ENCODE measurements at places on chromosomes 5 and 9. TPM values are rescaled to one million over a fixed set of nuclear protein-coding genes. Genes with fewer than 3 reads are reported as not detected.

The KIF4B gene
- total RNA-seq = 0.18 TPM

GRCh38 chr5:117394506-117395157 lies 820.0 kb upstream of the SEMA6A start:
- no peaks in the 10 kb centered on the region for H3K27me3 ChIP-seq
- DNase-seq = no peak
- no peaks in the 10 kb centered on the region for H3K4me1 ChIP-seq
- H3K36me3 ChIP-seq = no peaks in the 10 kb centered on the region

DNA sequence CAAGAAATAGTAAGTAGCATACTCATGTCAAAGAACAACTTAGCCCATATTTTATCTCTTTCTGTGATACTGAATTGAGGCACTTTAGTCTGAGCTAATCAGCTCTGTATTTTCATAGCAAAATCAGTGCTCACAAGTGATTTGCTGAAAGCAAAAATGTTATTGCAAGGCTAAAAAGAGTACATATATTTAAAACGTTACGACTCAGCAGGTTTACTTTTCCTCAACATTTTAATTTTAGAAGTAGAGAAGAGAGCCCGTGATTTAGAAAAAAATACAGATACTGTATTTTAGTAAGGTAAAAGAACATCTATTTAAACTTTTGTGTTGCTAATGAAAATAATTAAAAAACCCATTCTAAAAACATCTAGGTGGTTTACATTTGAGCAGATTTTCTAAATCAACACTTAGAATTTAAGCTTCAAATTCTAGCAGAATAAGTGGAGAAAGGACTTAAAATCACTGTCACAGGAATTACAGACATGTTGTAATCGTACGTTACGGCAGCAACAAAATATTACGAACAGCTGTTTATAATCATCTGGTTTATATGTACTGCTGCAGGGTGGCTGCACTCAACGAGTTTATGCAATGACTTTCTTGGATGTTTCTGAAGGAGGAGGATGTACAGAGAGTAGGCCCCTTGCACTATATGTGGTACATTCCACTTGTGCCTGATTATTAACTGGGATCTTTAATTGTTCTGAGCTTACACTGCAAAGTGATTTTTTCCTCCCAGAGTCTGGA lies 20.1 kb downstream of the SREK1 start:
- no peaks in the 10 kb centered on the region for H3K27me3 ChIP-seq
- no peak for DNase-seq
- H3K36me3 ChIP-seq = peaks cover 97% of the 10 kb centered on the region

DNA sequence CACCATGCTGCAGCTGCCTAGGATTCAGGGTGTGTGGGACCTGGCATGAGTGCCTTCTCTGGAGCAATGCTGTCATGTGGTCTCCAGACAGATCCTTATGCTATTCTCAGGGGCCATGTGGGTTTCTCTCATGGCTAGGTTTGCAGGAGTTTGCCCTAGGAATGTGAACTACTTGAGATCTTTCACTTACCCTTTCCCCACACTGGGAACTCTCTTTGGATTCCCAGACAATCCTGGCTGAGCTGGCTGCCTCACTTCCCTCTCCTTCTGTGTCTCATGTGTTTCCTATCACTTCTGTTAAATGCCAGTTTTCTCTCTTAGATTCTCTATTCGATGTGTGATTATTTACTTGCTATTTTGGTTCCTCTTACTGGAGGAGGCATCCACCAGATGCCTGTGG lies 270.2 kb upstream of the RASA1 start:
- DNase-seq = no peak
- H3K4me3 ChIP-seq = no peak overlapping the region
- H3K4me1 ChIP-seq = no peaks in the 10 kb centered on the region
- H3K36me3 ChIP-seq = no peaks in the 10 kb centered on the region
- no peak overlapping the region for H3K27ac ChIP-seq

- H3K4me1 ChIP-seq = no peaks in the 10 kb centered on the region
- no peak overlapping the region for H3K4me3 ChIP-seq
- no peaks in the 10 kb centered on the region for H3K27me3 ChIP-seq
- H3K36me3 ChIP-seq = peaks cover 13% of the 10 kb centered on the region
- DNase-seq = no peak
Measured at GRCh38 chr5:40790947-40791593, 7.1 kb downstream of the PRKAA1 start.

- peaks cover 20% of the 10 kb centered on the region for H3K4me1 ChIP-seq
- peaks cover 39% of the 10 kb centered on the region for H3K36me3 ChIP-seq
- peak; percentile 40 for DNase-seq
- H3K27me3 ChIP-seq = no peaks in the 10 kb centered on the region
- H3K27ac ChIP-seq = no peak overlapping the region
Measured at GRCh38 chr9:91809581-91810285, 140.3 kb downstream of the ROR2 start.

DNA sequence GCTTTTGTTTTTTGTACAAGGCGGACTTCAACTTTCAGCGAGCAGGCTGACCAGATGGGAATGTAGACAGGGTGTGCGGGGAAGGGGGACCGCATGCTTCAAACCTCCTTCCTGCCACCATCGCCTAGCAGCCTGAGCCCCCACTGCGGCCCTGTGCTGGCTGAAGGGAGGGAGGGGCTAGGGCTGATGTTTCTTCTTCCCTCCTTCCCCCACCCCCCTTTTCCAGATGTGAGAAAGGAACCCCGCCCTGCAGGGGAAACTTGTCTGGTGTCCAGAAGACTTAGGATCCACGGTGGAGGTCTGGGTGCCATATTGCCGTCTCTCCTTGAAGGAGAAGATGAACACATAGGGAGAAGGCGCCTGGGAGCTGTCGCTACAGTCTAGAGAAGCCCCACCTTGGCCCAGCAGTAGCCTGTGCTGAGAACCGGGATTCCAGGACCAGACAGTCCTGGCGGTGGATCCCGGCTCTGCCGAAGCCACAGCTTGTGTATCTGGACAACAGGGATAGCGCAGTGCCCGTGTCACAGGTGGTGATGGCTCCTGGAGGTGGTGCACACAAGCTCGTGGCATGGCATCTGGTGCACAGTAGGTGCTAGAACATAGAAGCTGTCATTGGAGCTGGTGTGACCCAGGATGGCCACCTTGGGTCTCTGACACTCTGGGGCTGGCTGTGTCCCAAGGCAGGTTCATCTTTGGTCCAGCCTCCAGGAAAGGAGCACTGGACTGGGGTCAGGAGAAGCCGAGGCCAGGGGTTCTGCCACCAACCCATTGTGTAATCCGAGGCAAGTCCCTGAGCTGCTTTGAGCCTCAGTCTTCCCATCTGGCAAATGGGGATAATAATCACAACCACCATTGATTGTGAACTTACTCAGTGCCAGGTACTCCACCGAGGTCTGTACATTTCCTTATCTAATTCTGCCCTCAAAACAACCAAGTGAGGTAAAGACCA lies 205.6 kb downstream of the C9orf50 start:
- H3K27ac ChIP-seq = peak overlapping the region; percentile 99
- no peaks in the 10 kb centered on the region for H3K27me3 ChIP-seq
- peaks cover 8% of the 10 kb centered on the region for H3K4me1 ChIP-seq

The CCL28 gene
- total RNA-seq = not detected

The SERINC5 gene
- total RNA-seq = 231 TPM

The SOHLH1 gene
- not detected for total RNA-seq

DNA sequence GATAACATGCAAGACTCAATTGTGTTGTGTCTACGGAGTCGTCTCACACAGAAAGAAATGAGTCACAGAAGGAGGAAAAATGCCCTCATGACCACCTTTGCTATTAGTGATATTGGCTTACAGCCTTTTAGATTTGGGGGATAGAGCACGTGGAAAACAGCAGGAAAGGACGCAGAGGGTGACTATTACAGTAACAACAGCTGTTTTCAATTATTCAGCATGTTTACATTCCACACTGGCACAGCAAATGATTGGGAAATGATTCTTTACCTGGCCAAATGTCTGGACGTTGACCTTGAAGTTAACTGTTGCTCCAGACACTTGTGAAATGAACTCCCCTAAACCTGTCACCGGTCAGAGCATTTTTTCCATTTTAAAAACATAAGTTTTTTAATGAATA lies 46.8 kb downstream of the APTX start:
- no peak overlapping the region for H3K27ac ChIP-seq
- no peaks in the 10 kb centered on the region for H3K27me3 ChIP-seq
- H3K4me1 ChIP-seq = no peaks in the 10 kb centered on the region
- H3K36me3 ChIP-seq = peaks cover 5% of the 10 kb centered on the region

DNA sequence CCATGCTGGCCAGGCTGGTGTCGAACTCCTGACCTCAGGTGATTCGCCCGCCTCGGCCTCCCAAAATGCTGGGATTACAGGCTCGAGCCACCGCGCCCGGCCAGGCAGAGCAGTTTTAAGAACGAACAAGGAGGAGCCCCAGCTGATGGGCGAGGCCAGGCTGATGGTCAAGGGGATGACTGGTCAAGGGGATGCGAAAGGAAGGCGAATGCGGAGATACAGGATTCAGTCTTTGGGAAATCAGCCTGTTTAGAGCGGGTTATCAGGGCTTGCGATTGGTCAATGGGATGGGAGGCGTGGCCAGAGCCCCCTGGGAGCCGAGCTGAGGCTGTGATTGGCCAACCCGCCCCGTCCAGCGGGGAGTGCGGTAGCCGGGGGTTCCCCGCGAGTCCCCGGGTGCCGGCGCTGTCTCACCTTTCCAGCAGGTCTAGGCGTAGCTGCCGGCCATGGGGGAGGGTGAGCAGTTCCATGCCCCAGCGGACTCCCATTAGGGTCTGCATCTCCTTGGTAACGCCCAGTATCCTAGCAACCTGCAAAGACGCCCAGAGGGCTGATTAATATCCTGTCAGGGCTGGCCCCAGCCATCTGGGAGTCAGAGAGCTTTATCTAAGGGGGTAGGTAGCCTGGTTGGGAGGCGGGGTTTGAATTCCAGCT lies 7.5 kb upstream of the TOR2A start:
- H3K27me3 ChIP-seq = peaks cover 10% of the 10 kb centered on the region
- H3K36me3 ChIP-seq = no peaks in the 10 kb centered on the region
- H3K4me3 ChIP-seq = peak overlapping the region; percentile 81
- peak overlapping the region; percentile 70 for H3K27ac ChIP-seq
- H3K4me1 ChIP-seq = no peaks in the 10 kb centered on the region

GRCh38 chr9:32344551-32345182 lies 39.8 kb upstream of the ACO1 start:
- H3K27me3 ChIP-seq = no peaks in the 10 kb centered on the region
- no peak overlapping the region for H3K4me3 ChIP-seq
- DNase-seq = peak; percentile 85
- H3K4me1 ChIP-seq = peaks cover 3% of the 10 kb centered on the region
- H3K36me3 ChIP-seq = no peaks in the 10 kb centered on the region
- H3K27ac ChIP-seq = no peak overlapping the region

GRCh38 chr5:80959768-80960442 lies at the start of gene RASGRF2:
TSS of gene RASGRF2 (plus strand) at chr5:80960363. CDS start at chr5:80960739, 376 bp downstream.
- no peak within 1 kb of the TSS for H3K27ac ChIP-seq
- H3K36me3 ChIP-seq = no peaks in the 10 kb centered on the region
- H3K4me3 ChIP-seq = peak within 1 kb of the TSS; percentile 75
- peak; percentile 88 for DNase-seq
- peaks cover 55% of the 10 kb centered on the region for H3K27me3 ChIP-seq

DNA sequence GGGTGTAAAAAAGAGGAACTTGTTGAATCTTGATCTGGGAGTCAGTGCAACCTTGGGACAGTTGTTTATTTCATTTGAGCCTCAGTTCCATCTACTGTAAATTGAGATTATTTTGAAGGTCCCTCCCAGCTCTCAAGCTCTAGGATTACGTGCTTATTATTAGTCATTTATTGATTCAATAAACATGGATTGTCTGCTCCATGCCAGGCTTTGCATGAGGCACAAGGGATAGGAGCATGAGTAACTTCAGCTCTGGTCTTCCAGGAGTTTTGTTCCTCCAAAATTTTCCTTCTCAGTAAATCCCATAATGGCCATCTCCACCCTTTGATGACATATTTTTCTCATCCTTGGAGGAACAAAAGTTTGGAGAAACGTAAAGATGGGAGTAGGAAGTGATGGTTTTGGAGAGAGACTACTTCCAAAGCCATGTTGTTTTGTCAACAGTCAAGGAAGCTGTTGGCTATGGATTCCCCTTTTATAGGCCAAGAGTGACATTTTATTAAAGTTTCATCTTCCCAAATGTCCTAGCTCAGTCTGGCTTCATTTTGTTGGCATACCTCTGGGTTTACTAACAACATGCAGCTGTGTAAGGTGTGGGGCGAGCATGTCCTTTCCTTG lies 244.6 kb downstream of the DMRT2 start:
- H3K4me3 ChIP-seq = no peak overlapping the region
- no peaks in the 10 kb centered on the region for H3K27me3 ChIP-seq
- no peak for DNase-seq
- no peaks in the 10 kb centered on the region for H3K4me1 ChIP-seq

GRCh38 chr5:60277941-60278340 lies 384.4 kb upstream of the PDE4D start:
- no peak overlapping the region for H3K4me3 ChIP-seq
- H3K36me3 ChIP-seq = no peaks in the 10 kb centered on the region
- H3K27ac ChIP-seq = no peak overlapping the region
- no peaks in the 10 kb centered on the region for H3K27me3 ChIP-seq

- H3K27me3 ChIP-seq = no peaks in the 10 kb centered on the region
- no peak for DNase-seq
Measured at GRCh38 chr9:80020530-80020929, 448.8 kb downstream of the TLE4 start.

Measured in endodermal cell (in vitro differentiated cells).